Karpas-422 (cell line): ENCODE measurements at places on chromosomes 3 and 15.

DNA sequence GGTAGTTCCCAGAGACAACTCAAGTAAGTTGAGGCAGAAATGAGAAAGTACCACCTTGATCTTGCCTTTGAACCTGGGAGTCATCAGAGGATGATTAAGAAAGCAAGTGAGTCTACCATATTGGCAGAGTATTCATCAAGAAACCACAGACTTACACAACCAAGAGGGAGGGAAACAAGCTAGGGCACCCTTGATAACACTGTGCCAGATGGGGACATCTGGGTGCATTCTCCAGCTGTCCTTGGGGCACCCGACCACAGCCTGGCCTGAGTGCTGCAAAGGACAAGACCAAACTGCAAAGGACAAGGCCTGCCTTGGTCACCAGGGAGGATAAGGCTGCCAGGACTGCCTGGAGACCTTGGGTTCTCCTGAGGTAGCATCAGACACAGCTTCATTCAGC is 553.6 kb downstream of the EPHB1 start:
- no peak for DNase-seq
- no peaks in the 10 kb centered on the region for H3K4me1 ChIP-seq
- no peaks in the 10 kb centered on the region for H3K36me3 ChIP-seq
- no peaks in the 10 kb centered on the region for H3K27me3 ChIP-seq
- no peak overlapping the region for H3K27ac ChIP-seq

GRCh38 chr3:197424674-197425484 is 126.5 kb upstream of the DLG1 start:
- DNase-seq = no peak
- H3K27me3 ChIP-seq = no peaks in the 10 kb centered on the region
- no peak overlapping the region for H3K4me3 ChIP-seq
- no peak overlapping the region for H3K27ac ChIP-seq
- H3K36me3 ChIP-seq = no peaks in the 10 kb centered on the region

- H3K27ac ChIP-seq = no peak overlapping the region
- H3K27me3 ChIP-seq = peaks cover 4% of the 10 kb centered on the region; the same call in 1 of the 2 replicates
- no peak overlapping the region for H3K4me3 ChIP-seq
- no peak for DNase-seq
- H3K36me3 ChIP-seq = no peaks in the 10 kb centered on the region
- no peaks in the 10 kb centered on the region for H3K4me1 ChIP-seq
Observed at GRCh38 chr15:68972201-68973065, 42.1 kb upstream of the NOX5 start.

- no peak for DNase-seq
- no peak overlapping the region for H3K4me3 ChIP-seq
- H3K27me3 ChIP-seq = no peaks in the 10 kb centered on the region
- H3K36me3 ChIP-seq = no peaks in the 10 kb centered on the region
- no peak overlapping the region for H3K27ac ChIP-seq
- H3K4me1 ChIP-seq = peaks cover 29% of the 10 kb centered on the region
Observed at GRCh38 chr3:33956206-33956605, 157.8 kb downstream of the PDCD6IP start.

- no peak for DNase-seq
- no peaks in the 10 kb centered on the region for H3K27me3 ChIP-seq
- H3K27ac ChIP-seq = no peak overlapping the region
- no peaks in the 10 kb centered on the region for H3K36me3 ChIP-seq
Observed at GRCh38 chr3:59082106-59082505, 32.3 kb upstream of the CFAP20DC start.
